NCI-H748 treated with DMSO at 0.1 percent for 48 hours (cell line): ENCODE measurements at places on chromosomes 13 and 19.

GRCh38 chr19:55670280-55671053 is 4.6 kb upstream of the EPN1 start:
- no peak for DNase-seq

DNA sequence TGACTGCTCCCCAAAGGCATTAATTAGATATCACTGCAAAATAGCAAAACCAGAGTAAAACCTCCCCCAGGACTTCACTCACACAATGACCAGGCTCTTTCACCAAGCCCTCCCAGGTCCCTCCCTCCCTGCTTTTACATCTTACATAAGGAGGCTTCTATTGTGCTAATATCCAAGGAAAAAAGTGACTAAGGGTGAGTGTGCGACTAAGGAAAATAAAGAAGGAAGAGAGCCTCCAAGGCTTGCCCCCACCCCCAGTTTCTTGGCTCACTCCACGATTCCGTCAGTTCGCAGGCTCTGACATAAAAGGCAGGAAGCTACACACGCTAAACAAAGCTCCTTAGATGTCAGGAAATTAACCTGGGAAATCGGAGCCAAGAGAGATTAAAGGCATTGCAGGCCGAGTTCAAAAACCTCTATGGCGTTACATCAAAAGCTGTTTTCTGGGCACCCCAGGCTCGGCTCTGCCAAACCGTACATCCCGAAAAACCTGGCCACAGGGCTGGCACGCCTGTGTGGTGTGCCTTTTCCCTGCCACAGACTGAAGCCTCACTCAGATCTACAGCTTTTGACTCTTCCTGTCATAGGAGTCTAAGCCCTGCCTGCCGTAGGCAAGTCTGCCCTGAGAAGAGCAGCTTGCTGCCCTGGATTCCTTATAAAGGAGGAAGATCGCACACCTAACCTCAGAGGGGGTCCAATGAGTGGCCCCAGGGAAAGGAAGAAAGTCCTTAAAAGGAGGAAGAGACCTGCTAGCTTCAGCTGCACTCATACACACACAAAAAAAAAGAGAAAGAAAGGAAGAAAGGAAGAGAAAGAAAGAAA is 67.0 kb upstream of the SERP2 start:
- DNase-seq: no peak

DNA sequence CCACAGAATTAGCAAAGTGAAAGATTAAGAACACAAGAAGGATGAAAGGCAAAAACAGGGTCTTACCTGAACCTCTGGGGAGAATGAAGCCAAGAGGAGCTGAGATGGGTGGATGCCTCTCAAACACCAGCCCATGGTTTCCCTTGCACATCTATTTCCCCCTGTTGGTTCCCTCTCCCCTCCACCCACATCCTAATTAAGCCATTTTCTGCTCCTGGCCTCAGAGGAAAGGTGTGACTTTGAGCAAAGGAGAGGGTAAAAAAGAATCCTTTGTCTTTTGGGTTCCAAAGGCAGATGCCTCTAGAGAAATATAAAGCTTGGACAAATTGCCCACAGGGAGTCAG is 214.9 kb downstream of the RAP2A start:
- no peak for DNase-seq

GRCh38 chr13:111661776-111662175 is 341.3 kb downstream of the TEX29 start:
- no peak for DNase-seq

DNA sequence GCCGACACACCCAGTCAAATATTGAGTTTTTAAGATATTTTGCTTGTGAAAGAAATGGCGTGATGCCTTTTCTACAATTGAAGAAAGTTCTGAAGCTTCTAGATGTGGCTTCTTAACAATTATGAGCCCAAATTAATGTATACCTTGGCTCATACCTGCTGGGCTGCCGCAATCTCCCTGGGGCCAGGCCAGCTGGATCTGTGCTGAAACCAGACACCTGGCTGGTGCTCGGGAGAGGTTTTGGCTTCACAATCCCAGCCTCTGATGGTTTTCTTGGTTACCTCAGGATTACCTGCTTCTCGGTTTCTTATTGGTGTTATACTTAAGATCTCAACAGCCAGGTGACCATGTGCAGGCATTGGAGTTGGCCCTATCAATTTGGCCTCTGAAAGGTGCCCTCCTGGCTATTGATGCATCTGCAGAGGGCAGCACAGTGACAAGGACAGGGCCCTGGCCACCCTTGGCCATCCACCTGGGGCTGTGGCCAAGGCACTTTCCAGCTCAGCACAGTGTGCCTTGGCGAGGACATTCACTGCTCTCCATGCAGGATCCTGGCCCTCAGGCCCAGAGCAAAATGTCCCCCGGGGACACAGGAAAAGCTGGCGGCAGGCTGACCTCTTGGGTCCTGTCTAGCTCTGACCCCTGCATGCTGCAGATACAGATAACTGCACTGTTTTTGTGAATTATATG is 305.0 kb downstream of the ZNF536 start:
- DNase-seq: no peak
